CD4-positive, alpha-beta T cell (primary cell): ENCODE measurements at places on chromosomes 11 and 22.

GRCh38 chr11:79488286-79488685 lies 47.5 kb upstream of the TENM4 start:
- H3K4me1 ChIP-seq = no peaks in the 10 kb centered on the region
- H3K27me3 ChIP-seq = peaks cover 3% of the 10 kb centered on the region
- H3K4me3 ChIP-seq = no peak overlapping the region

- H3K36me3 ChIP-seq = no peaks in the 10 kb centered on the region
- no peak for DNase-seq
- no peaks in the 10 kb centered on the region for H3K27me3 ChIP-seq
- H3K4me1 ChIP-seq = no peaks in the 10 kb centered on the region
Measured at GRCh38 chr11:119459293-119459976, 36.5 kb upstream of the THY1 start.

DNA sequence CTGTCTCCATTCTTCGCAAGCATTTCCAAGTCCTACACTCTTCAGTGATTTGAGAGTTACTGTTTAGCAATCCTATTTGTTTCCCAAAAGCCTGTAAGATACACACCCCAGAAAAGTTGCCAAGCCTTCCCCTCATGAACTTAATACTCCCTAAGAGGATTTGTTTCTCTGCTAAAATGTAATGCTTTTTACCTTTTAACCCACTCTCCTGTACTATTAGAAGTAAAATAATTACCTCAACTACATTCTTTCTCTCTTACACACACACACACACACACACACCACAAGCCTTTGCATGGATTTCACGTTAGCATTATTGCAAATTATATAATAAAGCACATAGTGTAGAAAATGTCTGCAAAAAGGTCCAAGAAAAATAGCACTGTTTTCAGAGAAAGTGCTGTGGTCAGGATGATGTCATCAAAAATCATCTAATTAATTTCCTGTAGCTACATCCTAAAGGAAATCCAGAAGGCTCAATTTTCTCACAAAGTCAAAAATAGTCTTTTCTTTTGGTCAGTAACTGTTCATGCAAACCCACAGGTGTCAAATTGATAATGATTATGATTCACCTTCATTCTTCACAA lies 364.1 kb upstream of the PITPNB start:
- H3K4me1 ChIP-seq = no peaks in the 10 kb centered on the region
- H3K4me3 ChIP-seq = no peak overlapping the region
- no peaks in the 10 kb centered on the region for H3K36me3 ChIP-seq
- H3K27me3 ChIP-seq = no peaks in the 10 kb centered on the region
- H3K27ac ChIP-seq = no peak overlapping the region

GRCh38 chr11:34411111-34411510 lies 27.6 kb upstream of the CAT start:
- no peak overlapping the region for H3K27ac ChIP-seq
- peaks cover 6% of the 10 kb centered on the region for H3K27me3 ChIP-seq
- no peaks in the 10 kb centered on the region for H3K36me3 ChIP-seq
- no peaks in the 10 kb centered on the region for H3K4me1 ChIP-seq
- no peak for DNase-seq

DNA sequence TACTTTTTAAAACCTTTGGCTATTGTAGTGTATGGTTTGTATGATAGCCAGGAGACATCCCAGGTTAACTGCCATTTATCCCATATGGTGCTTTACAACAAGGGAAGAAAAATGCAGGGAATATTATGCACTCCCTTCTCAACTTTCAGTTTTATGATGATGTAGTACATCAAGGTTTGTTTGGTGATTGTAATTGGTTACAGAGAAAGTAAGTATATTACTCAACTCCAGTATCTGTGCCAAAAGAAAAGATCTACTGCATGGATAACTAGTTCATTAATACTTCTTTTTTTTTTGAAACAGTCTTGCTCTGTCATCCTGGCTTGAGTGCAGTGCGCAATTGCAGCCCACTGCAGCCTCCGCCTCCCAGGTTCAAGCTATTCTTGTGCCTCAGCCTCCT lies 65.3 kb downstream of the BCL2L13 start:
- no peak for DNase-seq
- no peak overlapping the region for H3K4me3 ChIP-seq
- peaks cover 6% of the 10 kb centered on the region for H3K36me3 ChIP-seq
- no peak overlapping the region for H3K27ac ChIP-seq
- peaks cover 11% of the 10 kb centered on the region for H3K4me1 ChIP-seq

- H3K27ac ChIP-seq = no peak overlapping the region
- H3K4me1 ChIP-seq = peaks cover 8% of the 10 kb centered on the region
- H3K36me3 ChIP-seq = no peaks in the 10 kb centered on the region
Measured at GRCh38 chr22:46416891-46417580, 81.5 kb downstream of the TRMU start.

- peaks cover 92% of the 10 kb centered on the region for H3K27me3 ChIP-seq
- H3K27ac ChIP-seq = no peak overlapping the region
- peaks cover 44% of the 10 kb centered on the region for H3K4me1 ChIP-seq
- no peak for DNase-seq
Measured at GRCh38 chr11:64296236-64296635, 3.9 kb upstream of the CATSPERZ start.

- H3K27ac ChIP-seq = no peak overlapping the region
- no peaks in the 10 kb centered on the region for H3K27me3 ChIP-seq
- H3K4me3 ChIP-seq = no peak overlapping the region
- H3K4me1 ChIP-seq = peaks cover 48% of the 10 kb centered on the region
Measured at GRCh38 chr11:4065601-4066377, 28.8 kb upstream of the RRM1 start.

GRCh38 chr11:6319704-6320410 lies 444 bp downstream of the CAVIN3 start:
- H3K4me3 ChIP-seq = peak overlapping the region; percentile 32
- DNase-seq = no peak
- H3K27ac ChIP-seq = no peak overlapping the region

GRCh38 chr11:117438371-117439000 lies 110.8 kb downstream of the CEP164 start:
- no peaks in the 10 kb centered on the region for H3K4me1 ChIP-seq
- DNase-seq = no peak
- no peak overlapping the region for H3K27ac ChIP-seq
- H3K36me3 ChIP-seq = no peaks in the 10 kb centered on the region

DNA sequence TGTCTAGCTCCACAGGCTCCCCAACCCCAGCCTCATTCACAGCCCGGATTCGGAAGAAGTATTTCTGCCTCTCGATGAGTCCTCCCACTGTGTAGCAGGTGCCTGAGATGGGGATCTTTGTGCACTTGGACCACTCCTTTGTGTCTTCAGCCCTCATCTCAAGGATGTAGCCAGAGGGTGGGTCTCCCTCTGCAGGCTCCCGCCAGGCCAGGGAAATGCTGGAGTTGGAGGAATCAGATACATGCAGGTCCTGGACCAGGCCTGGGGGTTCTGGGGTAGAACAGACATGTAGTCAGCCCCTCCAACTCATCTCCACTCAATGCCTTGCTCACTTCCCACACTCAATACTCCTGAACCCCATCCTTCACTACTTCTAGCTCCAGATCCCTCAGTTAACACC lies 10.8 kb downstream of the TMEM86A start:
- H3K36me3 ChIP-seq = no peaks in the 10 kb centered on the region
- peaks cover 3% of the 10 kb centered on the region for H3K27me3 ChIP-seq
- H3K27ac ChIP-seq = no peak overlapping the region
- H3K4me1 ChIP-seq = peaks cover 26% of the 10 kb centered on the region

- no peak overlapping the region for H3K4me3 ChIP-seq
- no peaks in the 10 kb centered on the region for H3K27me3 ChIP-seq
- no peak for DNase-seq
- H3K36me3 ChIP-seq = peaks cover 22% of the 10 kb centered on the region
- peaks cover 20% of the 10 kb centered on the region for H3K4me1 ChIP-seq
- no peak overlapping the region for H3K27ac ChIP-seq
Measured at GRCh38 chr22:41308544-41308947, 7.2 kb downstream of the ZC3H7B start.

DNA sequence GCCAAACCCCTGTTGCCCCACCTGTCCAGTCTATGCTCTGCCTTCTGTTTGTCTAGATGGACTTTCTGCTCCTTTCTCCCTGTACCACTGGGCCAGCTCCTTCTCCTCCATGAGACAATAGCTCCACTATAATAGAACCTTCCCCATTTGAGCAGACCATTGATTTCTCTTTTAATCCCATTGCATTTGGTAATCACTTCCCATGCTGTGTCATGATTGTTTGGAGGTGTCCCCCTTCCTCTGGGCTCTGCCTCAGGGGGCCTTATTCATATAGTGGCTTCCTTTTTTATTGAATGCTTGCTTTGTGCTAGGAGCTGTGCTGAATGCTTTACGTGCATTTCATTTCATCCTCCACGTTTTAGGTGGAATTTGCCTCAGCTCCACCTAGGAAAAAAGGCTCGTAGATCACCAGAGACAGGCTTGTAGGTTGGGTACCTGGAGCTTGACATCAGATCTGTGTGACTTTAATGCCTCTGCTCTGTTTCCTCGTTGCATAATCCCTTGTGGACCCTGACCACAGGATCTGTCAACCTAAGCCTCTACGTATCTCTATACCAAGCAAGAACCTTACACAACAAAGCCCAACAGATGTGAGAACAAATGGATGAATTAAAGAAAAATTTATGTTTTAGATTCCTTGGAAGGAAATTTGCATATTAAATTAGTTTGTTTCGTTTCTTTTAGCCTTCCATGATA lies 106.2 kb upstream of the RASSF10 start:
- no peaks in the 10 kb centered on the region for H3K4me1 ChIP-seq
- no peaks in the 10 kb centered on the region for H3K36me3 ChIP-seq
- no peak overlapping the region for H3K4me3 ChIP-seq
- H3K27ac ChIP-seq = no peak overlapping the region
